Lower leg skin (tissue), 4 donors: ENCODE measurements at places on chromosomes 12 and 14.

- DNase-seq: peak; percentile 92
Measured at GRCh38 chr14:68794851-68795596, 2.2 kb upstream of the ZFP36L1 start.

GRCh38 chr12:101018540-101018939 is 191.5 kb downstream of the SLC5A8 start:
- no peak for DNase-seq

DNA sequence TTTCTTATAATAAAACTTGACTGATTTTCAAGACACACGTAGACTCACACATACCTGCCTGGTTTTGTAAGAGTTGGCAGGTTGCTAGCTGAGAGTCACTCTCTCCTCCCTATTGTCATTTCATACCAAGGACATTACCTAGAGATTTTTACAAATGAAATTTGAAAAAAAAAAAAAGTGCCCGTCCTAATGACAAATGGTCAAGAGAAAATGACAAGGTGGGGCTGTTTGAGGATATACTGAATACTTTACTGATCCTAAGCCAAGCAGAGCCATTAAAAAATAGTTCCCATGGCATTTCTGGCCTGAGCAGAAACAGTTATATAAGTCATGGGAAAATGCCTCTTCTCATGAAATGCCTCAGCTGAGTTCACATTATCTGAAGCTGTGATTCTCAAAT is 150.2 kb downstream of the DYRK2 start:
- no peak for DNase-seq

DNA sequence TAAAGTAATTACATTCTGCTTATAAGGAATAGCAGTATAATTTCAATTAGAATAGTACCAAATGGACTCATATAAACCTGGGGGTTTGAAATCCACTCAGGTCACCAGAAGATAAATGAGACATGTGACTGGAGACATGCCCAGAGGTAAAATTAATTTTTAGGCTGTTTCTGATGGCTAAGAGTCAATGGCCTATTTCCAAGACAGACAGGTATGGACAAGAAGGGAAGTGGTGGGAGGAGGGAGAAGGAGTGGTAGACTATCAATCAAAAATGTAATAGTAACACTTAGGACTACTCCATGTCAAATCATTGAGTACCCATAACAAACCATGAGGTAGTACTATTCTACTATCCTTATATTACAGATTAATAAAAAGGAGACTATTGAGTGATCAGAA is 544.0 kb downstream of the GALC start:
- no peak for DNase-seq

- DNase-seq: no peak
Measured at GRCh38 chr14:99034711-99035171, 237.3 kb downstream of the BCL11B start.

- no peak for DNase-seq
Measured at GRCh38 chr12:17456486-17456885, 633.5 kb downstream of the RERGL start.

DNA sequence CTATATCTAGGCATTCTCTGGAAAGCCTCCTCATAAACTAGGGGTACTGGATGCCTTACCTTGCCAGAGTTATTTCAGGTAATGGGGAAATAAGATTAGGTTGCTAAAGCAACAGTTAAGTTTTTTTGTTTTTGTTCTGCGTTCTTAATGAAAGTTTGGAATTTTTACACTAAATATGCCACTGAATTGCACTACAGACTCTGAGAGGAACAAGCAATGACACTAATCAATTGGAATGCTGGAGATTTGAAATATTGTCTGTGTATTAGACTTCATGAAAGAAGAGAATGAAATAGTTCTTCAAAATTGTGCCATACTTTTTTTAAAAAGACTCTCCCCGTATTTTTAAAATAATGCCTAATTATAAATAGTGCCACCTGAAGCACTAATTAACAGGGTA is 287.8 kb downstream of the NAV3 start:
- DNase-seq: no peak

GRCh38 chr14:33098016-33098415 is 159.3 kb downstream of the NPAS3 start:
- no peak for DNase-seq

DNA sequence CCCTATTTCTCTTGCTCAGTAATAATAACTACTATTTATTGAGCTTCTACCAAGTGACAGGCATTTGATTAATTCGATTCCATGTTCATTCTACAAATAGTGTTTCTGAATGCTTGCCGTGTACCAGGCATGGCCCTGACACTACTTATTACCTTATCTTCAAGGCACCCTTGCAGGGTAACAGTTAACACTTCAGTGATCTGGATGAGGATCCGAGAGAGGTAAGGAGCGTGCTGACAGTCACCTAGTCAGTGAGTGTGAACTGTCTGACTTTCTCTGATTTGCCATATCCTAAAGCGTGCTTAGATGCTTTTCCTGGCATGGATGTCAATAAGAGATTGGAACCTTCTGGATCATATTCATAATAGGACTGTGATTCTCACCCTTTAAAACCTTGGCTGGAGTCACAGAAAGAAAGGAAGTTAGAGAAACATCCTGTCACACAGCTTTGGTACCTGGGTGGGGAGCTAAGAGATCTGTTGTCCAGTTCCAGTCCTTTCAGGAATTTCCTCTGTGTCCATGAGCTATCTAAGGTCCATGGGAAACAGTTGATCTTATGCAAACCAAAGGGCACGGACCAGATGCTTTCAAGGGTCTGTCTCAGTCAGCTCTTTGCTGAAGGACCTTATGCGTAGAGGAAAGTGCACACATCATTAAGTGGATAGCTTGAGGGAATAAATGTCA is 54.8 kb downstream of the PPFIBP1 start:
- no peak for DNase-seq

DNA sequence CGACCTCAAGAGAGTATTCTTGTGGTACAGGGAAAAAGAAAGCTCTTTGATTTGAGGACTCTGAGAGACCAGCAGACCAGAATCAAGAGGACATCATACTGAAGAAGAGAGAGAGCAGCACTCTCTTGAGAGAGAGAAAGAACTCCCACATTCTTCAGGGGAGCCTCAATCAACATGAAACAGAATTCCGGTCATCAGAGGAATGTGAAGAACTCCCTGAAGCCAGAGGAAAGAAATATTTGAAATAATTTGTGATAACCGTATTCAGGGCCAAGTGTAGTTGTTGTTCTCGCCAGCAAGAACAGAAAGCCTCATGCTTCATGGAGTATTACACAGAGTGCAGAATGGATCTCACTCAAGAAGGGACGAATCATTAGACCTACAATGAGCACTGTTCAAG is 363.8 kb upstream of the TMEM132C start:
- DNase-seq: no peak

- DNase-seq: no peak
Measured at GRCh38 chr14:100733152-100733850, 6.6 kb downstream of the DLK1 start.

- no peak for DNase-seq
Measured at GRCh38 chr14:61326146-61326545, 4.8 kb downstream of the PRKCH start.

DNA sequence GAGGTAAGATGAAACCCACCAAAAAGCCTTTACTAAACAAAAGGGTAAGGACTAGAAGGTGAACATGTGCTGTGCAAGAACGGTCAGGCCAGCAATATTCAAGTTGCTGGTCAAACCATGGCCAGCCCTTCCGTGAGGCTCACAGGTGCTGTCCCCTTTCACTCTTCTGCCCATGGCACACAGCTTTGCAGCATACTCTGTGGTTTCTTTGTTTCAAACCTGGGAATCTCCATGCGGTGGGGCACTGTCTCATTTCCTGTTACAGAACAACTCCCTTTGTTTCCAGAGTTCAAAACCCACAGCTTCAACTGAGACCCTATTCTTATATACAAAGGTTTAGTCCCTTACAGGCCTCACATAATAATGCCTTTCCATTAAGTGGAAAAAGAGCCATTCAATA is 1.7 kb upstream of the OVCH1 start:
- no peak for DNase-seq

- DNase-seq: no peak
Measured at GRCh38 chr12:75991753-75992152, 39.8 kb downstream of the PHLDA1 start.

DNA sequence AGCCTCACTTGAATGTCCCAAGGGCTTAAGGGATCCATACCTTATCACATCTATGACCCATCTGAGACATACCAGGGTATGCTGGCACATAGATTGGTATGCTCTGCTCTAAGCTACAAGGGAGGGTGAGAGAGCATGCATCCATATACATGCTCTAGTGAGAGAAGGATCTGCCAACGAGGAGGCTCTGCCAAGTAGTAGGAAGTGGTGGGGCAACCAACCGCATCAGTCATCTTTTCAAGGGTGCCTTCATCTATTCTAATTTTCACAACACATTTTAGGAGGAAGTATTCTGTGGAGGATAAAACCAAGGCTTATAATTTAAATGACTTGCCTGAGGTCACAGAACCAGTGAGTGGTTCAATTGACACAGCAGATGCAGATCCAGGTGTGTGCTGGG is 6.6 kb upstream of the PPM1A start:
- DNase-seq: no peak

DNA sequence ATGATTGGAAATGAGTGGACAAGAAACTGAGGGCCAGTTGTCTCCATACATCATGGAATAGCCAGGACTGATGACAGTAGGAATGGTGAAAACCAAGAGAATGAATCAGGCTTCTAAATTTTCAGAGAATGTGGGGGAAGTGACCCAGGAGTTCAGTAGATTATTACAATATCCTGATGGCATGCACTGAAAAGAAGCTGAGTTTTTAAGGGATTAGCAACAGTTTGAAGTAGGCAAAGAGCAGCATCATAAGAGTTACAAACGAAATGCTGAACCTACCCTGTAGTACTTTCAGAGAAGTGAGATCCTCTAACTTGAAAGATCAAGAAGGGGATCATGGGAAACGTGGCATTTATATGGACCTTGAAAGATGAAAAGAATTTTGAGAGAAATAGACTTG is 13.2 kb downstream of the SLC2A14 start:
- DNase-seq: no peak

DNA sequence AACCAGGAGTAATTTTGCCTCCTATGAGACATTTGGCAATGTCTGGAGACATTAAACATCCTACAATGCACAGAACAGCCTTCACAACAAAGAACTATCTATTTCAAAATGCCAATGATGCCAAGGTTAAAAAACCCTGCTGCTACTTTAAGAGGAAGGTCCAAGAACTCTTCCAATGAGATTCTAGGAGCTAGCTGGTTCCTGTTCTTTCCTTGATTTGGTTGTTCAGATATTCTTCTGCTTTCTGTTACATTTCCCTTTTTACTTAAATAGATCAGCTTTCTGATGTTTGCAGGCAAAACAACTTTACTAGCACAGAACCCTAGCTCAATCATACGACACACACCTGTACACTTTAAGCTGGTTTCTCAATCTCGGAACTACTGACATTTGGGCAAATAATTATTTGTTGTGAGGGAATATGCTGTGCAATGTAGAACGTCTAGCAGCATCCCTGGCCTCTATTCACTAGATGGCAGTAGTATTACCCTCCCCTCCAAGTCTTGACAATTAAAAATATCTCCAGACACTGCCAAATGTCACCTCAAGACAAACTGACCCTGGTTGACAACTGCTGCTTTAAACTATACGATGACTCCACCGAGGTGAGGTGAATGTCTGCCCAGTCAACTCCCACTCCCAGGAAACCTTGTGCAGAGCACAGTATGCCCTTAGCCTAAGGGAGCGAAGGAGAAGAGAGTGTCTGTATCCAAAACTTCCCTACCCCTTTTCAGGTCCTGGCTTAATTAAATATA is 4.4 kb downstream of the BLTP3B start:
- no peak for DNase-seq

DNA sequence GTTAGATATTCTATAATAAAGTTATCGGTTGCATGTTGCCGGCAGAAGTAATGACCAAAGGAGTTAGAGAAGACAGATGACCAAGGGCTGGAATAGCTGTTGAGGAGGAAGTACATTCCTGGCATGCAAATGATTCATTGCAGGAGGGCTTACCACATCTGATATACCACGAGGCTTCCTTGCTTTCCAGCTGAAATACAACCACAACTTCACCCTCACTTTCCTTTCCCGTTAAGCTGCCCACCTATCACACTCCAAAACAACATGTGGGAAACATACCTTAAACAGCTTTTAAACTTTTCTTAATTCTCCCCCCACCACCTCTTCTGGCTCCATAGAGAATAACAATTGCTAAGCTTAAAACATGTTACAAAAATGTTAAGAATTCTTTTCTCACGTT is 594.1 kb downstream of the NRXN3 start:
- DNase-seq: no peak

DNA sequence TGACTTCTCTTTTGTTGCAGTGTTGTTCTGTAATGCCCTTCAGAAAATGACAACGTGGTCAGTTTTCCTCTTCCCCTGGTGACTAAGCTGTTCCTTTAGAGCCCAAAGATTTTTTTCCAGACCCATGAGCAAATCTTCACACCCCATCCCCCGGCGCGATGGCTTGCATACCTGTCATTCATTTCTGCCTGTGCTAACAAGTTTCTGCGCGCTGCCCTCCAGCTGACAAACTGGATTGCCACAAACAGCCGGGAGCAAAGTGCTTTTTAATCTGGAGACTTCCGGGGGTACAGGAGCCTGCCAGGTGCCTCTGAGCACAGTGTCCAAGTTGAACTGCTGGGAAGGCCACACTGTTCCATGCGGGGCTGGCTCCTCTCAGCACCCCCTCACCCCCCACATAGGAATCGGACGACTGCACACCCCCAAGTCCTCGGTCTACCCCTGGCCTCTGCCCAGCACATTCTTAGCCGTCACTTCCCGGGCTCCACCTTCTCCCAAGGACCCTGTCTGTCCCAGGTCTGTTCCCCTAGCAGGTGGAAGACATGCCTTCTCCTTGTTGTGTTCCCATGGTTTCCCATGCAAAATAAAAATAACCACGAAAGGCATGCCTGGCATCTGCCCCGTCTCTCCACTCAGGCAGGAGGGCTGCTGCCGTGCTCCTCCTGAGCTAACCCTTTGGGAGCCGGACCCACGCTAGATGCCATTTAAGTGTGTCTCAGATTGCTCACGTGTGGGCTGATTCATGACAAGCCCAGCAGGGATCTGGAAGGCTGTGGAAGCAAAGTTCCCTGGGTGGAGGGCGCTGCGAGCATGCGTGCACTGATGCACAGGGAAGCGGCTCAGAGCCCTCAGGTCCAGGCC is 14.1 kb downstream of the RILPL1 start:
- DNase-seq: peak; percentile 57

DNA sequence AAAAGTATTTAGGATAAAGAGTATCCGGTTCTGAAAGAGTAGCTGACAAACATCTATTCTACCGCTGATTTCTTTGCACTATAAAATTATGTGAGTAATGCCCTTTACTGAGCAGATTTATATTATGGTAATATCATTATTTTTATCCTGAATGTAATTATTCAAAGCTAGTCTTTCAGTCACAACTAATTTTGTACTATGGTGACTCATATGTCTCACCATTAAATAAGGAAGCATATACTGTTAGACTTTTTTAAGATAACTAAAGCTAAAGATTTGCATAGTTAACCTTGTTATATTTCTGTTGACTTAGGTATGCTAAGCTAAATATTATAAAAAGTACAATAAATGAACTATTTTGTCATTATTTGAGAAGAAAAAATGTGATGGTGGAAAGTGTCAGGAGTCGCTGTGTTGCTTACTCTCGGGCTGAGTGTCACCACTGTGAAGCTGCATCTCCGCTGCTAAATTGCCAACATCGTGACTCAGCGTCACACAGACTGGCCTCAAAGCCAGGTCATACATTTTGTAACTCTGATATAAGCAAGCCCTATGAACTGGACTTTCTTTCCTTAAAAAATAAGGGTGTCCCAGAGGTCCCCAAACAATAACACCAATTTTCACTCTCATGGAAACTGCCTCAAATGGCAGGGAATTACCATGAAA is 69.1 kb upstream of the SSTR1 start:
- no peak for DNase-seq
